ENCODE measurements at places on chromosomes 16 and 17. TPM values are rescaled to one million over a fixed set of nuclear protein-coding genes. Genes with fewer than 3 reads are reported as not detected.

DNA sequence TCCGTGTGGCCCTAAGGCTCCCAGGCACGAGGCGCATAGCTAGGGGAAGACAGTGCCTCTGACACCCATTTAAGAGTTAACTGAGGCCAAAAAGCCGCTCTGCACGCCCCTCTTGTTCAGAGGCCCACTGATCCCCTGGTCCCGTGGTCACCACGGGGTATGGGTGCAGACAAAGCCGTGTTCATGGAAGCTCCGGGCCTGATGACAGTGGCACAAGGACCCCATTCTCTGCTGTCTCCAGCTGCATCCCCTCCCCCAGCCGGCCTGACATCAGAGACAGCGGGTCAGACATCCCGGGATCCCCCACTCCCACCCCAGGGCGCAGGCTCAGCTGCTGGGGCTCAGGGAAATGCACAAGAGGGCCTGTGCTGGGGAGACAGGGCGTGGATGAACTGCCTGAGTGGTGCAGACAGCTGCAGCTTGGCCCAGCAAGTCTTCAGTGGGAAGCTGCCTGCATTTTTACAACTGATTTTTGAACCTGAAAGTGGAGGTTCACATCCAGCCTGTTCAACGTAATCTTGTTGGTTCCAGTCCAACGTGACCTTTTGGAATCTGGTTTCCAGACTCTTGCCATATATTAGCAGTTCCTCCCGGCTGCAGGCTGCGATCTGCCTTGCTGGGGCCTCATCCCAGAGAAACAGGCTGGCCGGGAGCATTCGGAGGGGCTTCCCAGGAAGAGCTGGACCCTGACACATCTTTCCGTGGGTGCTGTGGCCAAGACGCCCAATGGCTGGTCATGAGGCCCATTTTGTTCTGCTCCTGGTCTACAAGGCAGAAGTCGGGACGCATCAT lies 9.7 kb upstream of the BAHCC1 start:
- H3K27me3 ChIP-seq, result peaks cover 4% of the 10 kb centered on the region
- H3K27ac ChIP-seq, result no peak overlapping the region
- peaks cover 9% of the 10 kb centered on the region for H3K4me1 ChIP-seq
- DNase-seq, result no peak
- H3K36me3 ChIP-seq, result no peaks in the 10 kb centered on the region

- H3K36me3 ChIP-seq, result peaks cover 80% of the 10 kb centered on the region
- no peak overlapping the region for H3K4me3 ChIP-seq
- DNase-seq, result no peak
These were observed 8.2 kb upstream of the LASP1NB start for GRCh38 chr17:38917259-38917658.

EDC4 gene
- total RNA-seq, result 34.2 TPM

WSCD1 gene
- not detected for total RNA-seq

DNA sequence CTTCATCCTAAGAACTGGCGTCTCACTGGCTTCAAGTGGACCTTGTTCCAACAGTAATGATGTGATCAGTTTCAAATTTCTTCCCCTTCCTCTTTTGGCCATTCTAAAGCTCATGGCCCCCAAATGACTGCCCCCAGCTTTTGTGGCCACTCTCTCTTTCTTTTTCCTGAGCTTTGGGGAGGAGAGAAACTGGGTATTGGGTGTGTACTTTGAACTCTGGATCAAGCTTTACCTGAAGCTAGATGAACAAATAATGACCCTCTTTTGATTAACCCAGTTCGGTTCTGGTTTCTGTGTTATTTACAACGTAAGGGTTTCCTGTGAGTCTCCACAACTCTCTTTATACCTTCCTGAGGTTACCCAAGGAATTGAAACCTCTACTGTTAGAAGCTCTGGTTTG lies 132.7 kb downstream of the FTO start:
- no peak overlapping the region for H3K4me3 ChIP-seq
- H3K36me3 ChIP-seq, result no peaks in the 10 kb centered on the region
- peaks cover 9% of the 10 kb centered on the region for H3K4me1 ChIP-seq
- H3K27me3 ChIP-seq, result no peaks in the 10 kb centered on the region
- H3K27ac ChIP-seq, result no peak overlapping the region

DNA sequence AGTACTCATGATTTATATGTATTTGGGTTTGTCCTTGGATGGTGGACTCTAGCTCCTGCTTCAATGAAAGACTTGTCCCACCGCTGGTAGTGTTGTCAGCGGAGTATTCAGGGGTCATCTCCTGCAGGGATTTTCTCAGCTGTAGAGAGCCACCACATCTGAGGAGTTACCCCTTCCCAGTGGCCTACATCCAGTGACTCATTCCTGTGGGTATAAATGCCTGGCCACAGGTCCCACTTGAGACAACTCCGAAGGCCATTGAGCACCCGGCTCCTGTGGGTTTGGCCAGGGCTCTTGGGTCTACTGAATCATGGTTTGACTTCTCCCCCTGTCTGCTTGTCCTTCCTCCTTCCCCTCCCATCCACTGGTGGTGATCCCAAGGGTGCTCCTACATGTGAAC lies 34.6 kb upstream of the WSB1 start:
- no peak overlapping the region for H3K27ac ChIP-seq
- peaks cover 4% of the 10 kb centered on the region for H3K27me3 ChIP-seq
- H3K4me1 ChIP-seq, result peaks cover 6% of the 10 kb centered on the region
- no peaks in the 10 kb centered on the region for H3K36me3 ChIP-seq
- no peak for DNase-seq

CRYBA1 gene
- not detected for total RNA-seq

KNOP1 gene
- 10.6 TPM for total RNA-seq

SKAP1 gene
- not detected for total RNA-seq

DNA sequence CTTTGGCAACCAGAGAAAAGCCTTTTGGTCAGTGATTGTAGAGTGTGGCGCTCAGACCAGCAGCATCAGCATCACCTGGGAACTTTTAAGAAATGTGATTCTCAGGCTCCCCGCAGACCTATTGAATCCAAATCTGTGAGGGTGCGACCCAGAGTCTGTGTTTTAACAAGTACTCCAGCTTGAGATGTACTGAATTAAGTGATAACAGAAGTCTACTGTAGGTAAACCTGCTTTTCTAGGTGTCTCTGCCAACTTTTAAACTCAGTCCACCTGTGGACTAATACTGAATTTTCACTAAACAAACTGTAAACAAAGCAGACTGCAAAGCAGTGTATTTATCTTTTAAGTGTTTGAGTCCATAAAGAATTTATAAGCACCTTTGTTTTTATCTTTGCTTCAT lies 43.6 kb downstream of the NUP93 start:
- no peak overlapping the region for H3K4me3 ChIP-seq
- no peaks in the 10 kb centered on the region for H3K36me3 ChIP-seq
- H3K4me1 ChIP-seq, result peaks cover 17% of the 10 kb centered on the region
- H3K27me3 ChIP-seq, result no peaks in the 10 kb centered on the region

SPN gene
- not detected for total RNA-seq

PKMYT1 gene
- 2.8 TPM for total RNA-seq

- no peak for DNase-seq
- peaks cover 5% of the 10 kb centered on the region for H3K27me3 ChIP-seq
- H3K36me3 ChIP-seq, result peaks cover 3% of the 10 kb centered on the region
- no peak overlapping the region for H3K4me3 ChIP-seq
- peaks cover 5% of the 10 kb centered on the region for H3K4me1 ChIP-seq
These were observed 7.8 kb downstream of the TSPOAP1 start for GRCh38 chr17:58320570-58321323.

DNA sequence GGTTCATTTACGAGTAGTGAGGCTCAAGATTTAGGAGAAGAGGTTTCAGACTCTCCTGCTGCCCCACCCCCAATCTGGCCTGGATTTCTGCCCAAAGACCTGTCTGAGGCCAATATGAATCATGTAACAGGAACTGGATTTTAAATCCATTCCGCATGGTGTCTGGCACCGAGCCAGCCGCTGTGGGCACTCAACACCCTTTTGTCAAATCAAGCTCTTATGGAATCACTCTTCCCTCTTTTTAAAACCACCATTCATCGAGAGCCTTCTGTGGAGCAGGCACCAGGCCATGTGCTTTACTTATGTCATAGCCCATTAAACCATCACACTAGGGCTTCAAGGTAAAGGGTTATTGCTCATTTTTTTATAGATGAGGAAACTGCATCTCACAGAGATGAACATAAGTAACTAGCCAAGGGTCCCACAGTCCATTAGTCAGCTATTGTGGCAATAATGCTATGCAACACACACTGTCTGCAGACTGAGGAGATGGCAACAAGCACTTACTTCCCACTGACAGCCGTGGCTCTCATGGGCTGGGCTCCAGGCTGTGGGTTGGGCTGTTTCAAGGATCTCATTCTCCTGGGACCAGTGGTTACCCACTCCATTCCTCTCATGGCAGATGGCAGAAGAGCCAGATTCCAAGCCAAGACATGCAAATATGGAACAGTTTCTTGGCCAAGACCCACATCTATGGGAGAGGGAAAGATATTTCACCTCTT lies 93.6 kb downstream of the WSCD1 start:
- H3K36me3 ChIP-seq, result no peaks in the 10 kb centered on the region
- no peak overlapping the region for H3K27ac ChIP-seq
- no peak for DNase-seq

Data from IMR-90 (cell line).